ENCODE measurements at places on chromosomes 16 and 17.

DNA sequence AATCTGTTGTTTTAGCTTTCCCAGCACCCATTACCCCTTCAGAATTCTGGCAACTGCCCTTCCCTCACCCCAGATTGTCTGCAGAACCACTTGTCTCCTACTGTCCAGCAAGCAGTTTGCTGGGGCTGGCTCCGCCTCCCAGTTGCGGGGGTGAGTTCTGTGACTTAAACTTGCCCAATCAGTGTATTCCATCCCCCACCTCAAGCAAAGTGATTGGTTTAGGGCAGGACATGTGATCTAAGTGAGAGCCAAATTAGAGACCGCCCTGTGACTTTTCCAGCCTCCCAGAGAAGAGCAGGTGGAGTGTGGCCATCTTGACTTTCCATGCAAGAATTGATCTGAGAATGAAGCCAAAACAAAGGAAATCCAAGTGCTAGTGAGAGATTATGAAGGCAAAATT, 22.7 kb upstream of the SRCIN1 start:
- no peak for DNase-seq

GRCh38 chr16:63096857-63097256, 1060.6 kb upstream of the CDH8 start:
- no peak for DNase-seq

GRCh38 chr17:51933647-51934046, 224.9 kb downstream of the CA10 start:
- no peak for DNase-seq

DNA sequence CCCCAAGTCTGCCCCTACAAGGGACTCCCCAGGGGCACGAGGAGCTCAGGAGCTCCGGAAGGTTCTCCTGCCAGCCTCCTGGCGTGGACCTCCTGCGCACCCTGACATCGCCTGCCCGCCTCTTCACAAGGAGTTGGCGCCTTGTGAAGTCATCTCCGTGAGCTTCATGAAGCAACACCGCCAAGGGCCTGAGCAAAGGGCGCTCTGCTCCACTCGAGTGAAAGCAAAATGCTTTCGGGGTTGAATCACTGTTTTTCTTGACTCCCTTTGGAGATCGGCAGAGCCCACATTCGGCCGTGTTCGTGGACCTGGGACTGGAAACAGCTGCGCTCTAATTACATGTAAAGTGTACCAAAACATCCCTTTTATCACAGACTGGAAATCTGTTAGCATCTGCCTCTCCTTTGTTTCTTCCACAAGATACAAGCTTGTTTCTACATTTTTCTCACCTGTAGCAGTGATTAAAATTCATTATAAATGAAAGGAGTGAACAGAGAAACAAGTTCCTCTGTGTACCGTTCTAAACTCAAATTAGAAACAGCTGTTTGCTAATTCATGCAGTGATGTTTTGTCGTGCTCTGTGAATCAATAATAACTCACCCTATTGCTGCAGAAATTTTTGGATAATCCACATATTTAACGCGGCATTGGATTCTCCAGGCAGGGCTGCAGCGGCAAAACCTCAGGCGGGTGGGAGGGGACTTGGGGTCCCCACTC, 203.3 kb downstream of the ZNF423 start:
- DNase-seq, result no peak

- no peak for DNase-seq
These were observed 23.2 kb downstream of the SLC7A6OS start for GRCh38 chr16:68287276-68288251.

- DNase-seq, result peak; percentile 58
These were observed 42.1 kb upstream of the BHLHA9 start for GRCh38 chr17:1227917-1228780.

DNA sequence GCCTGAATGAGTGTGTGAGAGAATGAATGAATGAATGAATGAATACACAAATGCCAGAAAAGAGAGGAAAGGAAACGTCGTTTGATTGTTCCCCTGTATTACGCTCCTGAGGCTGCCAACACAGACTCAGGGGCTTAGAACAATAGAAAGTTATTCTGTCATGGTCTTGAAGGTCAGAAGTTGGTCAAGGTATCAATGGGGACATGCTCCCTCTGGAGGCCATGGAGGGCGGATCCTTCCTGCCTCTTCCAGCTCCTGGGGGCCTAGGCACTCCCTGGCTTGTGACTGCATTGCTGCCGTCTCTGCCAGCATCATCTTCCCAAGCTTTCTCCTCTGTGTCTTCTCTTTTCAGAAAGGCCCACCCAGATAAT, 1.5 kb upstream of the SLC38A8 start:
- DNase-seq, result no peak

DNA sequence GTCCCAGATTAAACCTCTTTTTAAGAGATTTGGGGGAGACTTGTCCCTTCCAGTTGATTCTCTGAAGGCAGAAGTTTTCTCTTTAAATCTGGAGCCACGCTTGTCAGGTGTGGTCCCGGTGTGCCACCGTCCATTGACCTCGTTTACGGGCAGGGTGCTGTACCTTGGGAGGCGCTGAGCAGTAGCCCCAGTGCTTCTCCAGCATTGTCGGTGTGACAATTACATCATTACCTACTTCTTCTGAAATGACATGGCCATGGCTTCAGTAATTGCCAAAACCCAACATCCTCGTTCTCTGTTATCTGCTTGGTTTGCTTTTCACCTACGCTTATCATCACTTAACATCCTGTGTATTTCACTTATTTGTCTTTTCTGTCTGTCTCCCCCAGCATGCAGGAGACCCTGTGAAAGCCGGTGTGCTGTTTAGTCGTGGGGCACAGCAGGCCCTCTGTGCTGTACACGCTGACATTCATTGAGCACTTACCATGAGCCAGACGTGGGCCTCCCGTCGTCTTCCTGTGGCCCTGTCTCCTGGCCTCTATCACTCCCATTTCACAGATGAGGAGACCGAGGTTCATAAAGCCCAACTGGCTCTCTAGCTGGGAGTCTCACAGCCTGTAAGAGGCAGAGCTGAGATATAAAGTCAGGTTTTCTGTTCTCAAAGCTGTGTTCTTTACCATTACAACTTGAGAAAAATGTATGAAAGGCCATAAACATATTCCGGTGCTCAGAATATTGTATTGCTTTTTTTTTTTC, 143.9 kb downstream of the CMIP start:
- DNase-seq, result no peak

DNA sequence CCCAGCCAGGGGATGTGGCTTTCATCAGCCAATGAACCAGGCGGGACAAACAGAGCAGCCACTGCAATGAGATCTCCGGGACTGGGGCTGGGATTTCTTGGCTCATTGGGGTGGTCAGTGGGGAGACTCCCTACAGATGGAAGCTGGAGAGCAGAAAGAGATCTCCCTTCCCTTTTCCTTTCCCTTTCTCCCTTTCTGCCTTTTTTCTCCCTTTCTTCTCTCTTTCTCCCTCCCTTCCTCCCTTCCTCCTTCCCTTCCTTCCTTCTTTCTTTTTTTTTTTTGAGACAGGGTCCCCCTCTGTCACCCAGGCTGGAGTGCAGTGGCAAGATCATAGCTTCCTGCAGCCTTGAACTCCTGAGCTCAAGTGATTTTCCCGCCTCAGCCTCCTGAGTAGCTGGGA, 14.0 kb downstream of the LAT start:
- no peak for DNase-seq

DNA sequence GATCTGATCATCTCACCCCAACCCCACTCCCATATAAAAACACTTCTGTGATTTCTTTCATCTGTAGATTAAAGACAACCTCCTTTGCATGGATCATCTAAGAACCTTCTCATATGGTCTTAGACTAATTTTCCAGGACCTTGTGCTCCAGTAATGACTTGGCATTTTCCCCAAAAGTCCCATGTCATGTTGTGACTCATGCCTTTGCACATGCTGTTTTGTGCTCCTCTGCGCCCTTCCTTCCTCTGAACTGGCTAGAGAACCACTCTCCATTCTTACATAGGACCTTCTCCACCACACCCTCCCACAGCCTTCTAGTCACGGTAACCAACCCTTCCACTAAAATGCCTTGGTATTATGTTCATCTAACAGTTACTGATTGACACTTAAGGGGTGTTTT, 99.5 kb upstream of the AXIN2 start:
- DNase-seq, result no peak

Data from activated CD8-positive, alpha-beta memory T cell treated with anti-CD3 and anti-CD28 coated beads, Interleukin-2, amount 50 U/mL, for 48 hours (primary cell).